Activated CD4-positive, alpha-beta T cell treated with anti-CD3 and anti-CD28 coated beads for 4 hours (primary cell): ENCODE measurements at places on chromosomes 4 and X.

DNA sequence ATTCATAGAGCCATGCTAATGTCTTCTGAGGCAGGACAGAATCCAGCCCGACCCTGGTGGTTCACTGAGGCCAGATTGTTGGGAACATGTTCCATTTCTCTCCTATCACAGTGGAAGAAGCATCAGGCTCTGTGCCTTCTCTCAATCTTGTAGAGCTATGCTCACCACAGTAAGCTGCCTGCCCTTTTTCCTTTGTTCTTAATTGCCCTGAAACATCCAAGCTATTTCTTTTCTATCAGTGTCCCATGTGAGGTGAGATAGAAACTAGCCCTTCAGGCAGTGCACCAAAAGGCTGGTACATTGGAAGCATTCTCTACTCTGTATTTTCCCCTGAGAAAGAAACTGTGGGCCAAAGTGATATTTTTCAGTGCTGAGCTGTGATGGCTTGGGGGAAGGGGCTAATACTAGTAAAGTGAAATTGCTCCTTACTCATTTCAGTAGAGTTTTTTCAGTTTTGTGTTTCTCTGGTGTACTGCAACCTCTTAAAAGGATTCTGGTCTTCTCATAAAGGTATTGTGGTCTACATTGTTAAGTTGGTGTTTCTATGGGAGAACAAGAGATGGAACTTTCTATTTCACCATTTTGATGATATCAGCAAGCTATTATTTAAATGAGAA, 611.2 kb downstream of the RPA4 start:
- DNase-seq: no peak

DNA sequence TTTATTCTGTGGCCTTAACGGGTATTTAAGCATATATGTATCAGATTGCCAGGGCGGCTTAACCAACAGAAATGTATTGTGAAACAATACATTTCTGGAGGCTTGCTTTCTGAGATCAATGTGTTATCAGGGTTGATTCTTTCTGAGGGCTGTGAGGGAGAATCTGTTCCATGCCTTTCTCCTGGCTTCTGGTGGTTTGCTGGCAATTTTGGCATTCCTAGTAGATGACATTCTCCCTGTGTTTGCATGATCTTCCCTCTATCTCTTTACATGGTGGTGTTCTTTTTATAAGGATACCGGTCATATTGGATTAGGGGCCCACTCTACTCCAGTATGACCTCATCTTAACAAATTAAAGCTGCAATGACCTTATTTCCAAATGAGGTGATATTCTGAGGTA, 16.9 kb upstream of the CEP135 start:
- DNase-seq: no peak

GRCh38 chr4:170420255-170420693, 330.5 kb upstream of the AADAT start:
- no peak for DNase-seq

- DNase-seq: no peak
These were observed 75.5 kb upstream of the IRS4 start for GRCh38 chrX:108811891-108812290.

- no peak for DNase-seq
These were observed 200.4 kb upstream of the PITX2 start for GRCh38 chr4:110823251-110823650.

- DNase-seq: no peak
These were observed 300.7 kb upstream of the BOD1L1 start for GRCh38 chr4:13928214-13928613.

GRCh38 chrX:104098919-104099318, 13.4 kb upstream of the ZCCHC18 start:
- DNase-seq: no peak

DNA sequence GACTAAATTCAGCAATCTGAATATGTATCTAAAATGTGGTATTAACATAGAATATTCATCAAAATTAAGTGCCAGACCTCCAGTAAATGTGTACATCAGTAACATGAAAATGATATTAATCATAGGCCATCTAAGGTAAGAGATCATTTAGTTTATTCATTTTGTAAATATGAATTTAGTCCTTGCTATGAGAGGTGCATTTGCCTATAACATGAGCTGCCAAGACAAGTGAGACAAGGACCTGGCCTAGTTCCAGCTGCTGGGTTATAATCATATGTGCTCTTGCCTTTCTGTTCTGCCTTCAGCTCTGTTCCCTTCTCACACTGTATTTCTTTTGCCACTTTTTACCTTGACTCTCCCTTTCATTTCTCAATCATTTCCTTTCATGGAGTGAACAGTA, 160.0 kb downstream of the STIM2 start:
- no peak for DNase-seq

GRCh38 chr4:152255437-152255836, 280.5 kb downstream of the FBXW7 start:
- DNase-seq: peak; percentile 47

DNA sequence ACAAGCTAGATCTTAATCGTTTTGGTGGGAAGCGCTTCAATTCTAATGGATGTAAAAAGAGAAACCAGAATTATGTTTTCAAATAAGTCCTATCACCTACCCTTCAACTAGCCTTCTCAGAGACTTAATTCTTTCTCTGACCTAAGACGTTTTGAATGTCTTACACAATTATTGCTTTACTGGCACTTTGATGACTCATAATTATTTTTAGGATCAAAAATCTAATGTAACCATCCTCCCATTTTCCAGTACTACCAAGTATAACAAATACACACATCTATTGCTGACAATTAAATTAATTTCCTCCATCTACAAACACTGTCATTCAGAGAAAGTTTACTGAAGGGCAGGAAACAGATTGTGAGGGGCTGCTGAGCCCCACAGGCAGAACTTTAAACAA, 108.6 kb downstream of the PPP3CA start:
- DNase-seq: no peak

GRCh38 chr4:94791701-94792100, 33.9 kb downstream of the BMPR1B start:
- DNase-seq: no peak

GRCh38 chrX:14529290-14529989, at the start of gene GLRA2:
Gene GLRA2, plus strand, starts transcription at chrX:14529536. Its CDS starts 522 bp downstream, at chrX:14530058.
- DNase-seq: no peak

- no peak for DNase-seq
These were observed 110.4 kb upstream of the EDNRA start for GRCh38 chr4:147370473-147370872.

- DNase-seq: no peak
These were observed 200.2 kb downstream of the GUCY2F start for GRCh38 chrX:109281483-109282275.

- no peak for DNase-seq
These were observed 10.1 kb downstream of the GDPD2 start for GRCh38 chrX:70432936-70433847.

- DNase-seq: no peak
These were observed 28.7 kb downstream of the AP1S2 start for GRCh38 chrX:15825936-15826335.

DNA sequence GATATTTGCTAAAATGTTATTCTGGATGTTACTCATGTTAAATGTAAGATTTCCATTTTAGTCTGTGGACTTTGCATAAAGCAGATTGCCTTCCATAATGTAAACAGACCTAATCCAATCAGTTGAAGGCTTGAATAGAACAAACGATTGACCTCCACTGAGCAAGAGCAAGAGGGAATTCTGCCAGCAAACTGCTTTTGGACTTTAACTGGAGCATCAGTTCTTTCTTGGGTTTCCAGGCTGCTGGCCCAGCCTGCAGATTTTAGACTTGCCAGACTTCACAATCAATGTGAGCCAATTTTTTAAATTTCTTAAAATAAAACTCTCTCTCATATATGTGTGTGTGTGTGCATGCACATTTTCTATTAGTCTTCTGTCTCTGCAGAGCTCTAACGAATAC, 1248.8 kb downstream of the ADGRL3 start:
- no peak for DNase-seq

DNA sequence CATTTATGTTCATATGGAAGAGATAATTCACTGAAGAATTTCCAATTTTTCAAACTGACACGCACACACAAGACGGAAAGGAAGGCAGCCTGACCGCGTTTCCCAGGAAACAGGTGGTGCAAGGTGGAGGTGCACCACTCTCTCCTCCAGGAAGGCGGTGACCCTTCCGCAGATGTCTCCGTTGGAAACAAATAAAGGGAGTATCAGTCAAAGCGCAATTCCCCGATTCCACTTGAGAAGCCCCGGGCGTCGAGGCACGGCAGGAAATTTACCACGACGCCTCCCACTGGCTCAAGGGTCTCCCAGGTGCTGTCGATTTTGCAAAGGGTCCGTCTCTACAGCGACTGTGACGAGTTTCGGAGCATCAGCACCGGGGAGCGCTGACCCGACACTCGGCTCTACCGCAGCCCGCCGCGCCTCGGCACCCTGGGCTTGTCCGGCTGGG, 770 bp upstream of the TIGD2 start:
- DNase-seq: no peak

DNA sequence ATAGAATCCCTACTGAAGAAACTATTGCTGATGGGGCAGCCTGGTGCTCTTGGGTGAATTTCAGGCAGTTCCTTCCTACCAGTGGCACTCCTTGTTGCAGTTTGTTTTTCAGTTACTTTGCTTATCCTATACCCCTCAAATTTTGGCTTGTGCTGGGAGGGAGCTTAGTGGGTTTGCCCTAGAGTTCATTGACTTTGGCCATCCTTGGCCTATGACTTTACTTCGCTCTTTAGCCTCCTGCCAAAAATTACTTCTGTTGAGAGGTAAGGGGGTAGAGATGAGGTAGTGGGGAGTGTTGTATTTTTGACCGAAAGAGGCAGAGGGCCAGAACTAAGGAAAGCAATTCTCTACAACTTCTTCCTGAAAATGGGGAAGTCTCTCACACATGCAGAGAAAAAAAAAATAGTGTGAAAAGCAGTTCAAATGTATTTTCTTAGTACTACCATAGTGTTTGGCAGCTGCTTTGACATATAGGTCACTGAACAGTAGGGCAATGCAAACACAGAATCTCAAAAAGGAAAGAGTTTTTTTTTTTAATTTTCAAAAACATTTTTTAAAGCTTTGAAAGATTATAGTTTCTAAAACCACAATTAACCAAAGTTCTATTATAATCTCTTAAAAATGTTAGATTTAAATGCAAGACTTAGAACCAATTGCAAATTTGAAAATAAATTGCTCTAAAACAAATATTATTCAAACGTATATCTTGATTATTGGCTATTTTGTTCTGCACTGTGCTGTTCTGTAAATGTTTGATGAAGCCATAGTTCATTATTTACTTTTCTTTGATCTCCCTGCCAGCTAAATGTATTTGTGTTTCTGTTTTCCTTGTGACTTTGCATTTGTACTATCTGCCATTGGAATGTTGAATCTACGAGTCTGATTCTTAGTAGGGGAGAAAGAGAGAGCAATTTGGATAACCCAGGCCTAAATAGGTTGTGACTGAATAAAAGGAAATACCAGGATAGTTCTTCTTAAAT, 73.6 kb downstream of the DCK start:
- DNase-seq: no peak

DNA sequence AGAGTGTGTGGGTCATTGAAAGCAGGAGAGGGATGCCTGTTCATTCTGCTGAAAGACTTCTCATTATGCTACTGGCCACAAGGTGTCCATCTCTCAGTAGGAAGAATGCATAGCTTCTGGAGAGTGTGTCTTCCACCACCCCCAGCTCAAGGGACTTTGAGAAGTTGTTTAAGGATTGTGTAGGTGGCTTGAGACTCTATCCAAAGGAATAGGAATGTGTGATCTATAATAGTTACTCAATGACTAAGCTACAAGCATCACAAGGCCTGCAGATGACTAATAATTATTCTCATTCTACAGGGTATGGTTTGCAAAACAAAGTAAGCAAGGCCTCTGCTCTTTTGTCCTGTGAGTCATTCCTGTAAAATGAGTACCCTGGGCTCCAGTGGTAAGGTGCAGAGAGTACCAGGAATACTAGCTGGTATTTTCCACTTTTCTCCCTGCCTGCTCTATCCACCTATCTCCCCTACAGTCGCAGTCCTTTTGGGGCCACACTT, 279.8 kb upstream of the BOD1L1 start:
- no peak for DNase-seq

- DNase-seq: no peak
These were observed 210.0 kb downstream of the SPANXN3 start for GRCh38 chrX:143306991-143307937.

GRCh38 chrX:71998836-71999509, 88.3 kb downstream of the NHSL2 start:
- peak; percentile 55 for DNase-seq

DNA sequence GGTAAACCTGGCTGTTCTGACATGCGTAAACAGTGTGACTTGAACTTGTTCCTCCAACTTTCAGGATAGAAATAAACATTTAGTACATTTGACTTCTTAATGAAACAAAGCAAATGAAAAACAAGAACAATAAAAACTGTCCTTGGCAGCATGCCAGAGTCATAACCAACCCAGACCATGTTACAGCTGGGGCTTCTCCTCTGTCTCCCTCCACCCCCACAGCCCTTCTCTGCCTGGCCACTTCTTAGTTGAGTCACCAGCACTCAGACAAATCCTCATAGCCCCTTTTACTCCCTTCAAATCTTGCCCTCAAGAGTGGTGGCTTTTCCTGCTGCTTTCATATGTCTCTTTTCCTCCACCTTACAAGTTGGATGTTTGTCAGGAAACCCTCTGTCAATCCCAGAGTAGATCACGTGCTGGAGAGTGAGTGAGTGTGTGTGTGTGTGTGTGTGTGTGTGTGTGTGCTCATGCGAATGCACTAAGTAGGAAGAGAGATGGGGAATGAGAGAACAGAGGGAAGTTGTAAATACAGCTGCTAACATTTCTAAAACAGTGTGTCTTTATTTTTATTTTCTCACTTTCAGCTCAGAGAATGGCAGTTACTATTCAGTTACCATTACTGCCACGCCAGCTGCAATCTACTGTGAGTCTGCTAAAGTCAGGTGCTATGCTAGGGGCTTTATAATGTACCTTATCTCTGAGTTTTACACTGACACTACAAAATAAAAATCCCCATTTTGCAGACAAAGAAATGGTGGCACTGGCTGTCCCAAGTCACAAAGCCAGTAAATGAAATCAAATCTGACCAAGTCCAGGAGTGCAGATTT, 15.0 kb downstream of the SCARB2 start:
- peak; percentile 11 for DNase-seq

GRCh38 chr4:81827577-81828202, 356.0 kb upstream of the RASGEF1B start:
- no peak for DNase-seq

DNA sequence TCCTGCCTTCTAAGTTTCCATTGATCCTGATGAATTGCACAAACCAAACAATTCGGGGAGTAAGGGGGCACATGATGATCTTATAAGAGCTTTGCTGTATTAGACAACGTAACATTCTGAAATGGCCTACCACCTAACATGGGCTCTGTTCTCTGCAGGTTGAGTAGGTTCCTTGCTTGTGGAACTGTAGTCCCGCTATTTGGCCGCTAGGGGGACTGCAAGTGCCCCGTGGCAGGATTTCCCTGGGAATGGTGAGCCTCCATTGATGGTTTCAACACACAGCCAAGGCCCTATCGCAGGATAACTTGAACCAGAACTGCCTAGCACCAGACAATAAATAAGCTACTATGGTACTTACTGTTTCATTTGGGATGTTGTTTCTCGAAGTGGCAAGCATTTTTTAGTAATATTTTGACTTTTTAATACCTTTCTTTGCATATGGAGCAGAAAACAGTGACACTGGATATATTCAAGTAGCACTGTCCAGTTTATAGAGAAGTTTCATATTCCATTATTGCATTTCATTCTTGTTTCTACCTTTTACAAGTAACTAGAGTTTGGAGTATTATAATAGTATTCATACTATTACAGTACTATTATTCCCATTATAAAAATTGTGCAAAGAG, 11.9 kb downstream of the AR start:
- no peak for DNase-seq
